ENCODE measurements at places on chromosomes 2 and 18.
A peak's percentile ranks its signal among the peaks of the same experiment; 100 is the strongest.

GRCh38 chr2:219298759-219299371 is 10.3 kb downstream of the PTPRN start:
- DNase-seq, result peak; percentile 87

GRCh38 chr2:99862566-99862965 is 279.8 kb downstream of the AFF3 start:
- no peak for DNase-seq

GRCh38 chr18:11925800-11926481 is 17.8 kb upstream of the MPPE1 start:
- no peak for DNase-seq

- DNase-seq, result peak; percentile 28
Measured at GRCh38 chr2:224584111-224584784, 915 bp downstream of the CUL3 start.

GRCh38 chr2:193778293-193778692 is 1583.6 kb upstream of the TMEFF2 start:
- no peak for DNase-seq

GRCh38 chr18:75116165-75116564 is 92.8 kb downstream of the PTGR3 start:
- no peak for DNase-seq

DNA sequence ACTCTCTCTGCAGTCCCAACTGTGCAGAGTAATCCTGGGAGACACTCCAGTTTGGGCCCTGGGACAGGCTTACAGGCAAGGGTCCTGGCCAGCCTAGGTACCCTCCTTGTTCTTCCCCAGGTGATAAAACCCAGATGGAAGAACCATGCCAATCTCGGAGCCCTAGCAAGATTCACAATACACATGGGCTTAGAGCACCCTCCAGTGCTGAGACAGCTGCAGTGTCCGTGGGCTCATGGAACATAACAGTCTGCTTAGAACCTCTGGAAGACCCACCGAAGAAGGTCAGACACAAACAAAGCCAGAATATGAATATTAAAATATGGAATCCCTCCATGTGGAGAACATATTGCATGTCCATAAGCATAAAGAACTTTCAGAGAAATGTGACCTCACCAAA is 568.1 kb downstream of the KCNJ3 start:
- DNase-seq, result no peak

GRCh38 chr2:216328347-216328746 is 43.9 kb downstream of the MARCHF4 start:
- DNase-seq, result peak; percentile 33

- peak; percentile 12 for DNase-seq
Measured at GRCh38 chr2:191650896-191651773, 26.8 kb upstream of the NABP1 start.

DNA sequence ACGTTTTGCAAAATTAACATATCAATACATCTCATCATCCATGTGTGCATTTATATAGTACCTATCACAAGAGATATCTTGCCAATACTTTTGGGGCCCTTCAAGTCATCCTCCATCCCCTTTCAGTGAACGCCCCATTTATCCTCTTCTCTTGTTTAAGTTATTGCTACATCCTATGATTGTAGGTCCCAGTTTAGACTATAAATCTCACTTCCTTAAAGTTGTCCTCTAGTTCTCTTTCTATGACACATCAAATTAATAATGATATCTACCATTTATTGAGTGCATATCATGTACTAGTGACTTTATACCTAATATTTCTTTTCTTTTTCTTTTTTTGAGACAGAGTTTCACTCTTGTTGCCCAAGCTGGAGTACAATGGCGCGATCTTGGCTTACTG is 28.8 kb upstream of the FBXO11 start:
- no peak for DNase-seq

DNA sequence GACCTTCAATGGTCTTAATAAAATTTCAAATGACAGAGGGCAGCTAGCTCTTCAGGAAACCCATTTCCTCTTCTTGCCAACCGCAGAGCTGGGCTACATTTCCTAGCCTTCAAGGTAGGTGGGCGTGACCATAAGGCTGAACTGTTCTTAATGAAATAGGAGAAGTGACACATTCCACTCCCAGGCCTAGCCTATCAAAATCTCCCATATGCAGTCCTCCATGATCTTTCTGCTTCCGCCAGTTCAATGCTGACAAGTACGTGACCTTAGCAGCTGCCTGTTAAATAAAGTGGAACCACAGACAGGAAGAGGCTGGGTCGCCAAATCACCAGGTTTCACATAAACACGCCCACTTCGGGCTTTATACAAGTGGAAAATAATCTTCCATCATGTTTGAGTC is 13.2 kb downstream of the SERPINE2 start:
- peak; percentile 76 for DNase-seq

- DNase-seq, result no peak
Measured at GRCh38 chr2:74816540-74817303, 17.2 kb upstream of the HK2 start.

DNA sequence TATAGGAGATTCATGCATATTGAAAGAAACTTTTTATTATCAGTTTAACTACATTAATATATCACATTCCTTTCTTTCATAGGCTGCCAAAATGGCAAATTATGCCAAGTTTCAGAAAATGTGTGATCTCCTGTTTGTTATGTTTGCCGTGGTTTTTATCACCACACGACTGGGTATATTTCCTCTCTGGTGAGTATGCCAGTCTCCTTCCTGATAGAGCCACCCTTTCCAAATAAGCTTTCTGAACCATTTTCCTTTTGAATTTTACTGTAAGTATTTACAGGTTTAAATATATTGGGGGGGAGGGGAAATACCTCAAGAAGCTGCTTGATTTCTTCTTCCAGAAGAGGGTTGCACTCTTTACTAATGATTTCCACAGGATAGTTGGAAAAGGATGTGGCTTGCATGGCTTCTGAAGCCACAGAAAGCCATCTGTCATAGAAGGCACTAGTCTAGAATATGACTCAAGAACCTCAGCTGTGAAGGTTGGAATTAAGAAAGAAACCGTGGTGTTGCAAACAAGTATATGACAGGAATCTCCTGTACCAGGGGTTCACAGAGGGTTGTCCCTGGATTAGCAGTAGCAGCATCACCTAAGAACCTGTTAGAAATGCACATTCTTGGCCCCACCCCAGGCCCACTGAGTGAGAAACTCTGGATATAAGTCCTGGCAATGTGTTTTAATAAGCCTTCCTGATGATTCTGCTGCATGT is 84.5 kb upstream of the NOSTRIN start:
- no peak for DNase-seq

GRCh38 chr2:240985881-240986786 is 12.3 kb upstream of the SNED1 start:
- no peak for DNase-seq

- no peak for DNase-seq
Measured at GRCh38 chr2:188316791-188317423, 25.2 kb downstream of the GULP1 start.

DNA sequence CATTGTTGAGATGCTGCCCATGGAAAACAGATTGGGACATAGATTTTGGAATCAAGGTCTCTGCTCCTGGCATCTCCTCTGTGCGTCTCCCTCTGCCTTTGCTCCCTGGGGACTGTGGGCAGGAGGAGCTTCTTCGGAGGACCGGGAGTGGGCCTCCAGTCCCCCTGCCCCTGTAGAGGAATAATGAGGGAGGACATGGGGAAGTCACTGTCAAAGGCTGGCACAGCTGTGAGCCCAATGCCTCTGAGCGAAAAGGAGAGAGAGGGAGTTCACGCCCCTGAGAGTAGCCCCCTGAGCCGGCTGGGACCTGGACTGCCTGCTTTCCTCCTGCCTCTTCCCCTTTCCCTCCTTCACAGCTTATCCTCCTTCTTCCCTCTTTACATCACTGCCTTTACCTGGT is 195.0 kb downstream of the LOXHD1 start:
- no peak for DNase-seq

- no peak for DNase-seq
Measured at GRCh38 chr2:71716697-71717624, 263.6 kb downstream of the DYSF start.
